ENCODE measurements at places on chromosomes 2 and 18.

DNA sequence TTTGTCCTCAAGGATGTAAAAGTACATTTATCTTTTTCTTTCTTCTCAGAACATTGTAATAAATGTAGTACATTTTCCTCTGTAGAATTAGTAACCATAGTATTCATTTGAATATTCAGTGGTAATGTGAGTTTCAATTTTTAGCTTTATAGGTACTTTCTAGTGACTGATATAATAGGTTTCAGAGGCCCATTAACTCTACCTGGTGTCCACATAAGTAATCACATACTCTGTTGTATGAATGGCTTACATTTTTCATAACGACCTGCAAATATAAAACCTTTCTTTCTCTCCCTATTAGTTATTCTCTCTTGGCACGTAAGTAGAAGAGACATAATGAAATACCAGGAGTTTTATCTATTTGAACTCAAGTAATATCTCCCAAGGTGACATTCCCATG, 1017.6 kb downstream of the DPP10 start:
- DNase-seq = no peak

- no peak for DNase-seq
Measured at GRCh38 chr18:44409515-44409914, 271.2 kb upstream of the SETBP1 start.

GRCh38 chr2:23513872-23514793, 129.2 kb downstream of the KLHL29 start:
- DNase-seq = no peak

DNA sequence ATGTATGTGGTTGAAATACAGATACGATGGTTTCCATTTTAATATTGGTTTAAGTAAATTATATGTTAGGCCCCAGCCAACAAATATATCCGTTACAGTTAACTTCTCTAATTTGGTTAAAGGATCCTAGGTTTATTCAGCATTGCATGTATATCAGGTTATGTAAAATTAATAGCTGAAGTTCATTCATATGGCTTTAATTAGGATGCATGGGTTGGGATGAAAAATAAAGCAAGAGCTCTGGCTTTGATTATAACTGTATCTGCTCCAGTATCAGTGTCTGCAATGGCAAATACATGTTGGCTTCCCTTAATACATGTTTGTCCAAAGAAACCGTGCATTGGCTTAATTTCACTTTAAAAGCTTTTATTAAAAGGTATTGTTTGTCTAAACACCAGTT, 435.7 kb upstream of the SETBP1 start:
- DNase-seq = no peak

GRCh38 chr18:22482948-22483347, 65.2 kb upstream of the CTAGE1 start:
- DNase-seq = no peak

All from NK-92 treated with Interleukin-12 subunit alpha and Interleukin-12 subunit beta, amount 100 ng/mL, for 24 hours (cell line).